ENCODE measurements at places on chromosomes 16 and 17. TPM values are rescaled to one million over a fixed set of nuclear protein-coding genes. Genes with fewer than 3 reads are reported as not detected.

DNA sequence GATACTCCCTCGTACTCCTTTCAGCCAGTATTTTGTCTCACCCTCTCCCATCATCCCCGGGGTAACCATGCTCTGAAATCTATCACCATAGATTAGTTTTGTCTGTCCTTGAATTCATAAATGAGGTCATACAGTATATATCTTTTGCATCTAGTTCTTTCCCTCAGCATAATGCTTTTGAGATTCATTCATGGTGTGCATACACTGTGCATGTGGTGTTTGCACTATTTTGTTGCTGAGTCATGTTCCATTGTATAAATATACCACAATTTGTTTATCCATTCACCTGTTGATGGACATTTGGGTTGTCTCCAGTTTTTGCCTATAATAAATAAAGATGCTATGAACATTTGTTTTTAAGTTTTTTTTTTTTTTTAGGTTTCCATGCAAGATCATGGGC is 34.2 kb upstream of the NLRP1 start:
- H3K4me1 ChIP-seq: no peaks in the 10 kb centered on the region
- H3K4me3 ChIP-seq: no peak overlapping the region
- H3K27ac ChIP-seq: no peak overlapping the region
- no peaks in the 10 kb centered on the region for H3K27me3 ChIP-seq
- peak; percentile 2 for DNase-seq

Gene JUP
- total RNA-seq: 13.2 TPM

- no peak for DNase-seq
- no peak overlapping the region for H3K4me3 ChIP-seq
- peaks cover 4% of the 10 kb centered on the region for H3K36me3 ChIP-seq
- H3K27me3 ChIP-seq: no peaks in the 10 kb centered on the region
- peaks cover 30% of the 10 kb centered on the region for H3K4me1 ChIP-seq
Measured at GRCh38 chr17:50177476-50177875, 11.7 kb downstream of the SGCA start.

Gene GAST
- total RNA-seq: not detected

- peaks cover 5% of the 10 kb centered on the region for H3K27me3 ChIP-seq
- no peak for DNase-seq
- H3K4me1 ChIP-seq: peaks cover 8% of the 10 kb centered on the region
- H3K4me3 ChIP-seq: no peak overlapping the region
Measured at GRCh38 chr17:56676810-56677209, 83.3 kb downstream of the NOG start.

- H3K4me1 ChIP-seq: peaks cover 9% of the 10 kb centered on the region
- no peaks in the 10 kb centered on the region for H3K27me3 ChIP-seq
- peaks cover 2% of the 10 kb centered on the region for H3K36me3 ChIP-seq
- DNase-seq: peak; percentile 78
- peak within 1 kb of the TSS; percentile 70 for H3K27ac ChIP-seq
Measured at GRCh38 chr17:38704606-38705522, at the start of gene MLLT6. MLLT6 (plus strand) TSS chr17:38705273; CDS start chr17:38705633, 360 bp downstream.

DNA sequence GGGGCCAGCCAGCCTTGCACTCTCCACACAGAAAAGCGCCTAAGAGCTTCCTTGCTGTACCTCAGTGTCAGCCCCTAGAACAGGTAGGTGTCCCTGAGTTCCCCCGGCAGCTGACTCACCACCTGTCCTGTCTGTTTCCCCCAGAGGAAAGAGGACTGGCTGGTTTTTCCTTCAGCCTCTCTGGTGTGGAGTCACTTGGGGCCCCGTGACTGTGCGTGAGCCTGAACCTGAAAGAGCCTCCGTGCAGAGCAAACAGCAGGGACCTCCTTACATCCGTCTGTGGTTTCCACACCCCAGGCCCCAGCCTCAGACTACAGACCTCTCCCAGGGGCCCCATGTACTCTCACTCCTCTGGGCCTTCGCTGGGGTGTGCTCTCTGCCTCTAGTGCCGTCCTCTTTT is 87.8 kb downstream of the GNAO1 start:
- H3K36me3 ChIP-seq: no peaks in the 10 kb centered on the region
- H3K27ac ChIP-seq: no peak overlapping the region
- H3K27me3 ChIP-seq: peaks cover 2% of the 10 kb centered on the region
- H3K4me1 ChIP-seq: no peaks in the 10 kb centered on the region
- DNase-seq: no peak

All from fibroblast of lung (primary cell).